Anterior cingulate cortex (tissue), 58 donors: ENCODE measurements at places on chromosomes 11 and 22.

GRCh38 chr11:707817-708420, 1.9 kb downstream of the EPS8L2 start:
- no peak for DNase-seq

- no peak for DNase-seq
Measured at GRCh38 chr22:23749841-23750301, 1.0 kb downstream of the ZNF70 start.

DNA sequence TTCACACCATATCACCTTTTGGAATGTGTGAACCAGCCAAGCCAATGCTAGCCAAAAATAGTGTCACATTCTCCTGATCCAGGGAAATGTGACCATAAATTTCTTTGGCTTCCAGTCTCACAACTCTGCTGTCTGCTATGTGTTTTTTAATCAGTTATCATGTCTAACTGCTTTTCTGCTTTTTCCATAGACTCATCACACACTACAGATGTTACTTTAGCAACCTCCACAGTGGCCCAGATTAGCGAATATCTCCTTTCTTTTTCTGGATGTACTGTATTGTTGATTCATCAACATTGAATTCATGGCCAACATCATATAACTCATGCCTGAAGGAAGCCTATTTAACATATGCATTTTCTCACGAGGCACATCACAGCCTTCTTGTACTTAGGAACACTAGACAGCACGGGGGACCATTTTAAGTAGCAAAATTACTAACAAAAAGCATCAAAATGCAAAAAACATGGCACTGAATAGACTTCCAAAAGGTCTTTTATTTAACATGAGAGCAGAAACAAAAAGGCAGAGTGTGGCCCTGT, 73.1 kb upstream of the POU2AF2 start:
- DNase-seq, result no peak

GRCh38 chr11:34451053-34451452, 12.3 kb downstream of the CAT start:
- DNase-seq, result no peak

GRCh38 chr11:40030867-40031266, 1428.6 kb downstream of the LRRC4C start:
- DNase-seq, result no peak

DNA sequence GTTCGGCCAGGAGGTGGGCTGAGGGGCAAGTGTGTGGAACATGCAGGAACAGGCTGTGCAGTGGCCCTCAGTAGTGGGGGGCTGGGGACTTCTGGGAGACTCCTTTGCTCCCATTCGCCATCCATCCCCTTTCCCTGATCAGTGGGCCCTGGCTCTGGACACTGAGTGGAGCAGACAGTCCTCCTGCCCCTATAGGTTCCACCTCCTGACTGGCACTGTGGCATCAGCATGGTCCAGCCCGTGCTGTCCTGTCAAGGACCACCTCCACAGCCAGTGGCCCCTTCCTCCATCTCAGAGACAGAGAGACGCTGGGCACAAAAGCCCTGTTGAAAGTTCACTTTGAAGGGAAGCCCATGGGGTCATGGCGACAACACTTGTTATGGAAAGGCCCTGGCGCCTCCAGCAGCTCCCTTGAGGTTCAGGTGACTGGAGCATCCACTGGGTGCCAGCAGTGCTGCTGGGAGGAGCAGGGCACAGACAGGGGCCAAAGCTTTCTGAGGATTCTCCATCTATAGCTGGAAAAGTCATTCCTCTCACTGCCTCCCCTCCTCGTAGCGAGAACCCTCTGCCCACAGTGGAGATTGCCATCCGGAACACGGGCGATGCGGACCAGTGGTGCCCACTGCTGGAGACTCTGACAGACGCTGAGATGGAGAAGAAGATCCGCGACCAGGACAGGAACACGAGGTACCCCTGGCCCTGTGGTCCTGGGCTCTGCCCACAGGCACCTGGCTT, 5.6 kb downstream of the DERL3 start:
- no peak for DNase-seq

DNA sequence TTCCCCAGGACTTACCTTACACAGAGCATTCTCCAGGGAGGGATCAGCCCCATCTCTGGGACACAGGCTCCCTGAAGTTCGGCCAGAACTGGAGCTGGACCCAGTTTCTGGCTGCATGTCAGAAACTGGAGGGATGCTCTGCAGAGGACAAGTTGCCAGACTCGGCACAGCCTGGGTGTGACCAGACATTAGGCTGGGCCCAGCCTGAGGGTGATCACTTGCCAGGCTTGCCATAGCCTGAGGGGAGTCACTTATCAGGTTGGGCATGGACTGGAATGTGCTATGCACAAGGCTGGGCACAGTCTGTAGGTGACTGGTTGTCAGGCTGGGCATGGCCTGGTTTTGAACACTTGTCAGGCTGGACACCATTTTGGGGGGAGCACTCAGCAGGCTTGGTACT, 30.7 kb upstream of the STK33 start:
- no peak for DNase-seq

GRCh38 chr22:49824185-49824925, 3.3 kb downstream of the BRD1 start:
- DNase-seq, result no peak

- DNase-seq, result no peak
Measured at GRCh38 chr11:87212891-87213290, 175.2 kb downstream of the TMEM135 start.

GRCh38 chr22:42353883-42354727, 78.1 kb downstream of the NFAM1 start:
- no peak for DNase-seq
